ENCODE measurements at places on chromosomes 4 and X.
A peak's percentile ranks its signal among the peaks of the same experiment; 100 is the strongest.

DNA sequence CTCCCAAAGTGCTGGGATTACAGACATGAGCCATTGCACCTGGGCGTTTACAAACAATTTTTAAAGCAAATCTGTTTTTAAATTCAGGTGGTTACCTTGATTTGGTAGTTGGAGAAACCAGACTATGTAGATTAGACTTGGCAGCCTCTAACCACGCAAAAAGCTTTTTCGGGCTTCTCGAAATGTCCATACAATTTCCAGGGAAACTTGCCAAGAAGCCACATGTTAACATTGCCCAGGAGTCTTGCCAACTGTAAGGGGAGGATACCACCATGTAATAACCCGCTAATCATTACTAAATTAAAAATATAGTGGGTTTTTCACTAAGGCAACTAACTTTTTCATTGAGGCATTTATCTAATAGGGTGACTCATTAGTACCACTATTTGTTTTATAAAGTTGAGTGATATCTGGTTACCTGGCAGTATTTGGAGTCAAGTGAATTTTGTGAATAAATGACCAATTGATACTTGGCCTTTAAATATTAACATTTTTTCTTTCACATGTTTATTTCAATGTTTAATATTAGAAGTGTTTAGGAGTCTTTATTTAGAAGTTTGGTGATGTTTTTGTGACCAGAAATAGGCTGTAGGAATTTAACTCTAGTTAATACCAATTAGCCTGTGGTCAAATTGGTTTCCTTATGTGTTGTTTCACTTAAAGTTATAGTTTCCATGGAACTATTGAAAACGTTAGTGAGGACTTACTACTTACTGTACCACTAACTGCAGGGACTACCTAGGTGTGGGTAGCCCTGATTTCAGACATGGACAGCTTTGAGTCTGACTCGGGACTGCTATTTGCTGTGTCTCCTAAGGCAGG, 61.3 kb downstream of the CLDN34 start:
- peak; percentile 15 for DNase-seq

GRCh38 chr4:153362184-153362583, 17.7 kb downstream of the MND1 start:
- no peak for DNase-seq

GRCh38 chr4:89119836-89120235, 8.5 kb downstream of the TIGD2 start:
- DNase-seq, result no peak

DNA sequence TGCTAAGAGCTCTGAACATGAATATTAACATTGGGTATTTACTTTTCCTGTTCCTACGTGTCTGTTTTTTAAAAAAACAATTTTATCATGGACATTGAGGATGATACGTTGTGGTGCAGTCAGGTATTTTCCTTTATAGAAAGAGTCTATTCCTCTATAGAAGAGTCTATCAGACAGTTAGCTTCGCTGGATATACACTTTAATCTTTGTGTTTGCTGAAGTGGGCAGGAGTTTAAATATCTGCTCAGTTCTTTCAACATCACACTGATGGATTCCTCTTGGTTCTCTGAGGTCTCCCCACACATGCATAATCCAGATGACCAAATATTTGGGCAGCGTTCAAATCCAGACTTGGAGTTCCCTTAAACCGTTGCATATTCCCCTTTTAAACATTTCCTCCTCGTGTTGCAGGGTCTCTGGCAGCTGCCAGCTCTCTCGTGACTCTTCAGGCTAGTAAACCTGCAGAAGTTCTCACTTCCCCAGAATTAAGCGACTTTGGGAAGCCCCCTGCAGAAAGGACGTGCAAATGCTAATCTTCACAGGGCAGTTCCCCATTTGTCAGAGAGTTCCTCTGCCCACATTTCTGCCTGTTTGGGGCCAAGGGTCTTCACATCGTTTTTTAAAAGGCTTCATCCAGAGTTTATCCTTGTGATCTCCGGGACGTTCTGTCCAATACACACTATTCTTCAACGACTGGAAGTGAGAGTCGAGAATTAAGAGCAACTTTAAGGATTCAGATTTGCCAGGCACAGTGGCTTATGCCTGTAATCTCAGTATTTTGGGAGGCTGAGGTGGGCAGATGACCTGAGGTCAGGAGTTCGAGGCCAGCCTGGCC, 20.5 kb upstream of the DHRSX start:
- no peak for DNase-seq

- DNase-seq, result no peak
Measured at GRCh38 chr4:40736910-40737309, 12.8 kb upstream of the NSUN7 start.

DNA sequence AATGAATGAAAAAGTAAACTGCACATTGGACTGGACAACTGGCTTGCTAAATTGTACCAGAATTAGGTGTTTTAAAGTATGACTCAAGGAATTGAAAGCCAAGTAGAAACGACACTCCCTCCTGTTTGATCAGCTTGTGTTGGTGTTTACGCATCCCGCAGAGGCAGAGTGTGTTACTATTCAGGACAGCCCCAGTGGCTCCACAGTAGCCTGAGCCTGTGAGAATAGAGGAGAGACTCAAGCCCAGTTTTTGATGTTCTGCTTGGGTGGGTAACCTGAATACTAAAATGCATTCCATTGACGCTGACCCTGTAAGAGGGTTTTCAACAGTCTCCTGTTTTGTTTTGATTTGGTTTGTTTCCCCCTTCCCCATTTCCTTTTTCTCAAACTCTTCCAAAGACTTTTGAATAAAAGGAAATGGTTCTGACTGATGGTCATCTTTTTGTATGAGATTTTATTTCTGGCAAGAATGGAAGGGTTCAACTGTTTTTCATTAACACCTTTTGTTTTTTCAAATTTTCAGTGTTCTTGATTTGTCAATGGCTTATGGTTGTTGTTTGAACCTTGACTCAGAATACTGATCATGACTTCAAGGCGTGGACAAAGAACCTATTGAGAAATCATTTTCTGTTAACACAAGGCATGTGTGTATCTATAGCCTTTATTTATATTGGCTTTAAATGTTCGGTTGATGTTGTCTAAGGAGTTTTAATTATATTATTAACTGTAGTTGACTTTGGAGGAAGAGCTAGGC, 10.2 kb downstream of the ADGRL3 start:
- no peak for DNase-seq
